ENCODE measurements at places on chromosomes 2 and 18.

GRCh38 chr2:71882949-71883472, 264.7 kb downstream of the CYP26B1 start:
- DNase-seq = no peak

GRCh38 chr2:192194265-192194865, 368 bp downstream of the TMEFF2 start:
- DNase-seq = no peak

DNA sequence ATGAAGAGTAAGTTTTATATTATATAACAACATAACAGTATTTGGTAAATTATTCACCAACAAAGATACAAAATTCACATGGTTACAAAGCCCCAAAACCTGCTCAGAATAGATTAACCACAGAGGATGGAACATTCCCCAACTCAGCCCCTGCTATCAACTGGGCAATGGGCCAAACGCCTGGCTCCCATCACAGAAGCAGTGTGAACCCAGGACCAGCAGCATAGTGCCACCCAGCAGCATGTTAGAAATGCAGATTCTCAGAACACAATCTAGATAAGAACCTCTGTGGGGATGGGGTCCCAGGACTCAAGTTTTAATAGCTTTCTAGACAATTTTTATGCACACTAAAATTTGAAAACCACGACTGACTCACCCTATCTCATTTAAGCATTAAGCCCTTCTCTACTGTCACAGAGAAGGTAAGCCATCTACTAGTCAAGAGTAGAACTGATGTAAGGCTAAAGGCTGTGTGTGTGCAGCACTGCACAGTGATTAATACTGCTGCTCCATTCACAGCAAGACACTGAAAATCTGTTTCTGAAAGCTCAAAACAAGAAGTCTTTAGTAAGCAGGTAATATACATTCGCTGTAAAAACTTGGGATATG, 15.2 kb downstream of the AFG3L2 start:
- no peak for DNase-seq

DNA sequence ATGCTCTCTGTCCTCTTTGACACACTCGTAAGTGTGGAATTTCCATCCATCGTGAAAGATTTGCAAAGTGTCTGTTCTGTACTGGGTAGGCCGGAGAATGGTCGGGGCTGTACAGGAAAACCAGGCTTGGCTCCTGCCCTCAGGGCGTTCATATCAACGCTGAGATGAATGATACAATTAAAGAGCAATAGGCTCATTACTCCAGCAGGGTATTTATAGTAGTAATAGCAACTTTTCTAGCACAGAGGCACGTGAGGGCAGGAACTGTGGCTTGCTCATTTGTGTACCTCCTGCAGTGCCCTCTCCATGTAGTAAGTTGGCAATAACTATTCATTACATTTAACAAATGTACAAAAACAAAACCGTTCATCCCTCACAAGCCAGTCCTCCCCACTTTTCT, 5.3 kb upstream of the NCK2 start:
- DNase-seq = no peak

DNA sequence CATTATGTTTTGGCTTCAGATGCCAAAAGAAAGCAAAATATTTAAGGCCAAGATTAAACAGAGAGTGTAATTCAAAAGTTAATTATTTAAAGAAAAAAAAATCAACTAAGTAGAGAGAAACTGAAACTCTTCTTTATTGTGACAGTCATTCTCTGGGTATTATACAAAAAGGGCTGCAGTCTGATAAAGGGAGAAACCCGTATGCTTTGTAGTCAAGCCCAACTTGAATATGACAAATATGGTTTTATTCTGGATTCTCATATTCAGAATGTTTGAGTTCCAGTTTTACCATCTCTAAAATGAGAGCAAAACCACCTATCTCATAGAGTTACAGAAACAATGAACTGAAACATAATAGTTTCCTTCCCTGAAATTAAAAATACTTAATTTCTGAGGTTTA, 8.2 kb downstream of the CDH2 start:
- no peak for DNase-seq

GRCh38 chr2:12767541-12767940, 50.8 kb downstream of the TRIB2 start:
- DNase-seq = no peak

DNA sequence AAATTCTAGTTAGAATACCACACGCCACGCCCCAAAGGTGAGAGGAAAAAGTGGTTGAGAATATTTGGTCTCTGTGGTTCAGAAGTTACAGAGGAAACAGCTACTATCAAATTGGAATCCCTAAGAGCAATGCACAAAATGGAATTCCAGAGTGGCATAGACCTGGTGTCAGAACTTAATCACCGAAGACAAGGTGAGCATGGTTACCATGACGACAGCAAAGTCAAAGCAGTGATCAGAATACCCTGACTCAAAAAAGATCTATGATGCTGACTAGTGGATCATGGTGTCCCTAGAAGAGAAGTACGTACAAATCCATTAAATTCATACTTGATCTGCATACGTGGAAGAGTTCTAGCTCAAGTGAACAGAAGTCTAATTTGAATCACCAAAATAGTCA, 14.5 kb downstream of the LRRTM4 start:
- no peak for DNase-seq

DNA sequence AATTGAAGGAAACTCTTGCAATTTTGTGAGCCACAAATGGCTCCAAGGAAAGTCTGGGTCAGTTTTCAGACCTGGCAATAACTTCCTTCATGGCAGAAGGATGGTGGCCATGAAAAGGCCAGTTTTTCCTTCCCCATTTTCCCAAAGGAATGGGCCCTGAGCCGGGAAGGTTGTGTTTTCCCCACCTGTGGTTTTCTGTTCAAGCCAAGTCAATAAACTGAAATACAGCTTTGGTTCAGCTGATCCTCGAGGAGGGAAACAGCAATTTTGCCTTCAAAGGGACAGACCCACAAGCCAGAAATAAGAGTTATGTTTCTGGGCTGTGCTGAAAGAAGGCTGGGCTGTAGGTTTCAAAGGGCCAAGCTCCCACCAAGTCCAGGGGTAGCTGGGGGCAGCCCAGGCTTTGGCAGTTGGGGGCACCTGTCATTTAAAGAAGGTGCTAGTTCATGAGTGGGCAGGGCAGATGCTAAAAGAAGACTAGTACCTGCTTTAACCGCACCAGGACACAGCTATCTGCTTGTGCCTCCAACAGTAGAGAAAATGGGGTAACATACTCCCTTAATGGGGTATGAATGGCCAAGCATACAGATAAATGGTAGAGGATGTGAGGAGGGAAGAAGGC, 97.0 kb downstream of the TTC32 start:
- DNase-seq = no peak

DNA sequence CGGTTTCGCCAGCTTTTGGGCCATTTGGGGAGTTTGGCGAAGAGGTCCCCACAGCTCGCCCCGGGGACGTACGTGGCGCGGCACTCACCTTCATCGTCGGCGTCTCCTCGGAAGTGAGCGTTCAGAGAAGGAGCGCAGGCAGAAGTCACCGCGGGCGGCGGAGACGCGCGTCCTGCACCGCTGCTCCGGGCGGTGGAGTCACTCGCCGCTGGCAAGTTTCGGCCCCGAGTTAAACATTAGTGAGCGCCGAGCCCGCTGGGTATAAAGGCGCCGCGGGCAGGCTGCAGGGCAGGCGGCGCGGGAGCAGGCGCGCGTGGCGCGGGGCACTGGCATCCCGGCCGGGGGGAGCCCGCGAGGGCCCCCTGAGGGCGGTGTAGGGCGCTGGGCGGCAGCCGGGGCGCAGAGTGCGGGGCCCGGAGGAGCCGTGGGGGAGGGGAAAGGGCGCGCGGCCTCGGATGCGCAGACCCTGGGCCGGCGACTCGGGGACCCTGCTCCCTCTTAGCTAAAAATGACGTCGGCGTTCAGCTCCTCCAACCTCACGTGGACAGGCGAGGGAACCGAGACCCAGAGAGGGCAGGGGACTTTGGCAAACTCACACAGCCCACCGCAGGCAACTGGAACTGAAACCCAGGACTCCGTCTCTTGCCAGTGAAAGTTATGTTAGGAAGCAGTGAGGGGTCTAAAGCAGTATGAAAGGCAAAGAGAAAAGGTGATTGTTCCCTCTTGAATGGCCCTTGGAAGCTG, at the start of gene DPP4:
Gene DPP4, minus strand, starts transcription at position 328 of the 744 bp plus-strand sequence. Its CDS starts 234 bp downstream, at position 94.
- no peak for DNase-seq

DNA sequence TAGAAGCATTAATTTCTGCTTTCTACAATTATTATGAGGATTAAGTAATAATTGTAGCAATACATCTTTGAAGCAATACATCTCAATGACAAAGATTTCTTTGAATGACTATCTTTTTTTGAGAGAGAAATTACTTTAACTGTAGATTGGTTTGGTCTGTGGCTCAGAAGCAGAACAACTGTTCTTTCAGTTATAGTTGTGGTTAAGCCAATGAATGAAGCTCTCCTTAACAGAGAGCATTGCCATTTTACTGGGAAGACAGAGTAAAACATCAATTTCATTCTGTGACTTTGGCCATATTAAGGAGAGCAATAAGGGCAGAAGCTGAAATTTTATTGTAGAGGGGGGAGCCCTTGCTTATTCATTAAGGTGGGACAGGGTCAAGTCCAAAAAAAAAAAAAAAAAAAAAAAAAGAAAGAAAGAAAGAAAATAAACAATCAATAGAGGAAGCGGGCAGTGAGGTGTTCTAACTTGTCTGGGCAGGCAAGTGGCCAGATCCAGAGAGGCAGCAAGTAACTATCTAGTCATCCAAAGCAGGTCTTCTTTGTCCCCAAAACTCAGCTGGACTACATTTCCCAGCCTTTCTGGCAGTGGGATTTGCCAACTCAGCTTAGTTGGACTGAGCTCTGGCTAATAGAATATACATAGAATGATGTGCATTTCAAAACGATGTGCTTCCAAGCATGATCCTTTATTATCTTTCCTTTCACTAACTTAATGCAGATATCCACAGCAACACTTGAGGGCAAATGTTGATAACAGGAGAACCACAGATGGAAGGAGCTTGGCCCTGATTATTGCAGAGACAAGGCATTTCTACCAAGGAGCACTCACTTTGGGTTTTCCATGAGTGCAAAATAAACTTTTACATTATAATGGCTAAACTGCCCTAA, 462.7 kb upstream of the CDH20 start:
- no peak for DNase-seq

DNA sequence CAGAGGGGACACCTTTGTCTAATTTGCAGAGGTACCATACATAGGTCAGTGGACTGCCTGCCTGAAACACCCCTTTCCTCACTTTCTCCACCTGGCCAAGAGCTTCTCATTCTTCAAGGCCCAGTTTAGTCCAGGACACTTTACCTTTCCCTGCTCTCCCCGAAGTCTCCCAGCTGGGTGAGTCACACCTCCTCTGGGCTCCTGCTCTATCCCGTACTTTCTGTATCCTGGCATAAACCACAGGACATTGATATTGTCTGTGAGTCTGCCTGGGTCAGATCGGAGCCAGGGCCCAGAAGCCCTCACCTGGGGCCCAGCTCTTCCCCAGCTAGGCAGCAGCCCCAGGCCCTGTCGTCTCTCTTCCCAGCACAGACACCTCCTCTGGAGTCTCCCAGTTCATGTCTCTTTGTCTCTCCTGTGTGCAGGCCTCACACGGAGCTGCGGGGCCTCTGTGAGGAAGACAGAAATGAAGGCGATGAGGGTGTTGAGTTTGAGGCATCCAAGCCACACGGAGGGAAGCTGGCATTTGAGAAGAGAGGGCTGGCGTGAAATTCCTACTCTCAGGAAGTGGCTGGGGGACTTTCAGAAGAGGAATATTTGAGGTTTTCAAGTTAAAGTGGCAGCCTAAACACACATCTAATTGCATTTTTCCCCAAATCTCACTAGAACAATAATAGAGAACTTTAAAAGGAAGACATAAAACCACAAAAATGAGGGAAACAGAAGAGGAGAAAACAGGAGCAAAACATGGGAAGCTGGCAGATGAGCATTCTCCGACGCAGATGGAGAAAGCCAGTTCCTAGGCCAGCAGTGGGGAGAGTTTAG, 79.6 kb upstream of the LAPTM4A start:
- DNase-seq = no peak

DNA sequence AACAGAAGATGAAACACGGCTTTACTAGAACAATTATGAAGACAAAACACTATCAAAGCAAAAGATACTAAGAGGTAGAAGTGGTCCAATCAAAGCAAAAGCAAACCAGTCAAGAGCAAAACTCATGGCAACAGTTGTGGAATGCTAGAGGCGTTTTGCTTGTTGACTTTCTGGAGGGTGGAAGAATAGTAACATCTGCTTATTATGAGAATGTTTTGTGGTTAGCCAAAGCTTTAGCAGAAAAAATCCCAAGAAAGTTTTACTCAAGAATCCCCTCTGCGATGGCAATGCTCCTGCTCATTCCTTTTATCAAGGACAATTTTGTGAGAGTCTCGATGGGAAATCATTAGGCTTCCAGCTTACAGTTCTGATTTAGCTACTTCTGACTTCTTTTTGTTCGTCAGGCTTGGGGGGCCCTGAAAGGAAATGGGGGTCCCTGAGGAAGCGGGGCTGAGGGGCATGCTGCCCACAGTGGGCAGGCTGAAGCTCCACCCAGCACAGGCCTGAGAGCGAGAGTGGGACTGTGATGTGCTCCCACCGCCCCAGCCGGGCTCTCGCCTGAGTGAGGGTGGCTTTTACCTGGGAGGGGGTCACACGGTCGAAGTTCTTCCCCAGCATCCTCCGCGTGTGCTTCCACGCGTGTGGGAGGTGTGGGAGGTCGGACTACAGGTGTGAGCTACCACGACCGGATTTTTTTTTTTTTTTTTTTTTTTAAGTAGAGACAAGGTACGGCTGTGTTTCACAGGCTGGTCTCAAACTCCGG, 49.0 kb upstream of the MC4R start:
- no peak for DNase-seq

GRCh38 chr2:16315908-16316307, 349.7 kb downstream of the CYRIA start:
- no peak for DNase-seq

DNA sequence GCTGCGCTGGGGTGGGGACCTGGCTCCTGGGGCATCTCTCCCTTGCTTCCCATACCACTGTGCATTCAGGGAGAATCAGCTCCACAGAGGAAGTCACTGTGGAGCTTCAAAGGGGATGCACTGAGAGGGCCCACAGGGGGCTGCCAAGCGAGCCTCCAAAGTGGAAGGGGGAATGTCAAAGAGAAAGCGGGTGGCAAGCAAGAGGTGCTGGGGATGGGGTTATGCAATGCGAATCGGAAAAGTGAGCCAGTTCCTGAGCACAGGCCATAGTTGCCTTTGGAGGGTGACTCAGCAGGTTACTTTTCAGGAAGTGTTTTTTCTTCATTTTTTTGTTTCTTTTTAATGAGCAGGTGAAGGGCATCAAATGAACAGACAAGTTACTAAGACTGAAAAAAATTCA, 17.6 kb downstream of the PMAIP1 start:
- DNase-seq = no peak

DNA sequence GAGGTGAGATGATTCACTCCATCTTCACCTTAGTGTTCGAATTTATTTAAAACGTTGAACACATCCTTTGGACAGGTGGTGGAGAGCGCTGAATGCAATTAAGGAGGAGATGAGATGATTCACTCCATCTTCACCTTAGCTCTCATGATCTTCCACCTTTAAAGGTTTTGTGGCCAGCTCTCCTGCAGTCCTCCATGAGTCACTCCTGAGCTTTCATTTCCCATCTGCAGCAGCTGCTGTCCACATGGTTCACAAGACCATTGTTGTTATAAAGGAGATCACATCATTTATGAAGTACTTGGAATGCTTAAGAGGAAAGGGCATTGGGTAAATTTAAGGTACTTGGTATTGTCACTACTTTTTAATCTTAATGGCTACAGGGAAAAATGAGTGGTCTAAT, 298.5 kb downstream of the PAX3 start:
- DNase-seq = no peak

- DNase-seq = no peak
These were observed 43.0 kb upstream of the RHOB start for GRCh38 chr2:20403774-20404312.

- DNase-seq = no peak
These were observed 111.2 kb downstream of the KLF7 start for GRCh38 chr2:207054521-207054920.

All from GM12864 (cell line).